ENCODE measurements at places on chromosomes 1 and 21.
A peak's percentile ranks its signal among the peaks of the same experiment; 100 is the strongest.

GRCh38 chr1:206128196-206128595, 11.0 kb upstream of the AVPR1B start:
- DNase-seq = no peak

DNA sequence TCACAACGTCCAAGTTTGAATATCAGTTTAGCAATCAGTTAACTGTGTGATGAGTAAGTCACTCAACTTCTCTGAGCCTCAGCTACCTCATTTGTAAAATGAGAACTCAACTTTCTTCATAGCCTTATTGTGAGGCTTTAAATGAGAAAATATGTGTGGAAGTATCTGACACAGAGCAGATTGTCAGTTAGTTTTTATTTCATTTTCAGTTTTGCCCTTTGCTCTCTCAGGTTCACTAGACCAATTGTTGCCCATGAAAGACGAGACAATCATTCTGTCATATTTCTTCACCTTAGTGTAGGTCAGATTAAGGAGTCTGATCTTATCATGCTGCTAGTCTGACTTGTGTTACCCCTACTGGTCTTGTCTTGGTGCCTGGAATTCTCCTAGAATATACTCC, 232.8 kb upstream of the PTBP2 start:
- no peak for DNase-seq

GRCh38 chr1:167538657-167539056, 14.9 kb downstream of the CREG1 start:
- no peak for DNase-seq

DNA sequence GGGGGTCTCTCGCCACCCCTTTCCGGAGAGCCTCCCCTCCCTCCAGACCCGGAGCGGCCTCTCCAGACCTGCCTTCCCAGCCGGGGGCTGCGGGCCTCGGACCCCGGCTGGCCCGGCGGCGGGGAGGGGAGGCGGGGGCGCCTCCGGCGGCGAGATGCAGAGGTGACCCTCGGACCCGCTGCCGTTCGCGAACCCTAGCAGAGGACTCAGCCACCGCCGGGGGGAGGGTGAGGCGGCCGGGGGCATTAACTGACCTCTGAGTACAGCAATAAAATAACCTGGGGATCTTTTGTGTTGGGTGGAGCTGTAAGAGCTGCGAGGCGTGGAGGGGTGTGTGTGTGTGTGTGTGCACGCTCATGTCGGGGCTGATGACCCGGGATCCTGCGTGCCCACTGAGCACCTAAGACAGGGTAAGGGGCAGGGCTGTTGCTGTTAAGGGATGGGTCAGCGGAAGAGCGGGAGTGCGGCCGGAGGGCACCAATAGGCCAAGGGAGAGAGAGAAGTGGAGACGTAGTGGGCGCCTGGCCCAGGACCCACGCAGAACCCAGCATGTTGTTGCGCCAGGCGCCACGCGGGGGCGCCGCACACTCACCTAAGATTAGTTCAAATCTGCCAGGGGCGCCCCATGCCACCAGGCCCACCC, 6.3 kb downstream of the HAPLN2 start:
- peak; percentile 52 for DNase-seq

- DNase-seq = no peak
These were observed 3.1 kb upstream of the DIPK1A start for GRCh38 chr1:92964316-92964715.

DNA sequence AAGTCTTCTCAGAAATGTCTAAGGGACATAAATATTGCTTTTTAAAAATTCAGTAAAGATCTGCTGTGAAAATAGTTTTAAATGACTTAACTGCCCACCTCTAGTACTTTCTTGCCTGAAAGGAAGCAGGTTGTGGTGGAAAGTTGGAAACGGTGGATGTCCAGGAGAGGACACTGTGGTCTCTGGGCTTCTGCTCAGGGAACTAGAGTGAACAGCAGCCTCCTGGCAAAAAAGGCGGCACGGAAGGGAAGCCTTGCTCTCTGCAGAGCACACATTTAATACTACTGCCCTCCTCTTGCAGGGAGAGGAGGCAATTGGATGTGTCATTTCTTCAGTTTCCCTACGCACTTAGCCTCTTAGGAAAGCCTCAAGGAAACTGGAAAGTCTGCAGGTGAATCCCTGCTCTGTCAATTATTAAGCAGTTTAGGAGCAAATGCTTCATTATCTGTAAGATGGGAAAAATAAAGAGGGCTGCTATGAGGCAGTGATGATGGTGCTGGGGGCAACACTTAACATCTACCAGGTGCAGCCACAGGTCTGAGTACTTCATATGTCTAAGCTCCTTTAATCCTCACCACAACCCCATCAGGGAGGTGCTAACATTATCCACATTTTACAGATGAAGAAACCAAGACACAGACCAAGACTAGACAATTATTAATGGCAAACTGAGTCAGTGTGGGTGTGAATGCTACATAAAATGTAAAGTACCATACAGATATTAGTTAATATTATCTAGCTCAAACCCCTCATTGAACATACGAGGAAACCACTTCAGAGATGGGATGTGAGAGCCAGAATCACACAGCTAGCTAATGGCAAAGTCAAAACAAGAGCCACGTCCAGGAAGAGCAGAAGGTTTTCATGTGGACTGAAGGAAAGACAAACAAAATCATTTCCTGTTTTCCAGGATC, 108.9 kb upstream of the ADAR start:
- no peak for DNase-seq

Measured in stimulated activated CD8-positive, alpha-beta memory T cell treated with anti-CD3 and anti-CD28 coated beads, Interleukin-2, amount 100 ng/mL, for 48 hours (primary cell).